ENCODE measurements at places on chromosomes 6 and 20. TPM values are rescaled to one million over a fixed set of nuclear protein-coding genes. Genes with fewer than 3 reads are reported as not detected.

Gene OR2B6
- total RNA-seq, result not detected

Gene KCNK5
- not detected for total RNA-seq

Gene PNPLA1
- total RNA-seq, result 0.05 TPM

Gene CRISP3
- total RNA-seq, result not detected
